Stimulated activated CD4-positive, alpha-beta T cell treated with anti-CD3 and anti-CD28 coated beads, Interleukin-2, amount 100 ng/mL, for 4 hours (primary cell): ENCODE measurements at places on chromosomes 2 and 18.

DNA sequence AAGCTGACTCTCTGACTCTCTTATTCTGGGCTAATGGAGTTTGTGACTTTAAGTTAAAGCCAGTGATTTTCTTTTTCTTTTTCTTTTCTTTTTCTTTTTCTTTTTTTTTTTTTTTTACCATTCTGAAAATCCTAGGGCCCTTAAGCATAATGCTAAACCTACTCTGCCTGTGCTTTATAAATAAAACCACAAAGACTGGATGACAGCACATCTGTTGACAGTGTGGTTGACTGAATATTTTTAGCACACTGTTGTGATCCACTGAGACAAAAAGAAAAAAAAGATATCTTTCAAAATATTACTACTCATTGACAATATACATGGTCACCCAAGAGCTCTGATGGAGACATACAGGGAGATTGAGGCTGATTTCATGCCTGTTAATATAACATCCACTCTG lies 121.6 kb downstream of the SNTG2 start:
- DNase-seq: no peak

- DNase-seq: no peak
Measured at GRCh38 chr2:69952336-69953115, 8.9 kb downstream of the ASPRV1 start.

GRCh38 chr2:212495046-212495445 lies 43.6 kb downstream of the ERBB4 start:
- DNase-seq: no peak

- DNase-seq: no peak
Measured at GRCh38 chr2:44707945-44708660, 233.4 kb upstream of the SIX3 start.

DNA sequence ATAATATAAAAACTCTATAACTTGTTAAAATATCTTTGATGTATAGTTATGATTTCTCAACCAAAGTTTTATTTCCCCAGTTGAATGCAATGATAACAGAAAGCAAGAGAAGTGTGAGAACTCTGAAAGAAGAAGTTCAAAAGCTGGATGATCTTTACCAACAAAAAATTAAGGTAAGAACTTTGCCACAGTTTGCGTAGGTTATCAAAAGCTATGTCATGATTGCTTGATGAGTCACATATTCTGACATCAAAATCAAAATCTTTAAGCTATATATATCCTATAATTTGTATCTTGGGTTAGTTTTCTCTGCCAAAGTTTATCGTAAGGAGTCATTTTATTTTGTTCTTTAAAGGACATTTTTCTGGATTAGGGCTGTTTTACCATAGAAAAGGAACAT lies 35.0 kb downstream of the NDC80 start:
- no peak for DNase-seq

DNA sequence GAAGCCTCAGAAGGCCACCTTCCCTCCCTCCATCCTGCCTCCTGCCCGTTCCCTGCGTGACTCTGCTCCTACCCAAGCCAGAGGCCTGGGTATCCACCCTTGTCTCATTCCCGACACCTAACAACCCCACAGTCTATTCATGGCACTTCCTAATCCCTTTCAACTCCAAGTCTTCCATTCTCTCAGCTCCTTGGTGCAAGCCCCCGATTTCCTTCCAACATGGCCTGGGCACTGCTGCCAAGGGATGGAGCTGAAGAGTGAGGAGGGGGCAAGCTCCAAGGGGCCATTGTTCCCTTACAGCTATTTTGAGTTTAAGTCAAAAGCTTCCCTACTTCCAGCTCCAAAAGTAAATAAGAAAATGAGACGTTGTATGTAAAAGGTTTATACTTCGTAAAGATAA lies 84.8 kb upstream of the ASB18 start:
- DNase-seq: no peak

DNA sequence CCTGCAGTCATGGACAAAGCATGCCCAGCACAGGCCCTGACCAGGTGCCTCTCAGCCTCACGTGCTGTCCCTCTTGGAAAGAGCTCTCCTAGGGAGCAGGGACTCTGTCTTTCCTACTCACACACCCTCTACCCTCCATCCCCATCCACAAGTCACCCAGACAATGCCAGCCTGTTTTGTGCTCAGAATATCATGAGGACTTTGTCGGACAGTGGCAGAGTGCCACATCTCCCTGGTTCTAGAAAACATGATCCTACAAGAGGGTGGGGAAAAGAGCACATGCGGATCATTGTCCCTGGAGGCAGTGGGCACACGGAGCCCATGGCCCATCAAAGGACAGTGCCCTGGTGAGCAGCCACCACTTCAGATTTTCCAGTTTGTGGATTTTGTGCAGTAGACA lies 3.7 kb upstream of the MAL start:
- DNase-seq: no peak

- DNase-seq: no peak
Measured at GRCh38 chr2:135299658-135300244, 231.3 kb downstream of the ZRANB3 start.

GRCh38 chr2:216781709-216782108 lies 78.2 kb downstream of the TNP1 start:
- no peak for DNase-seq

GRCh38 chr2:191500884-191501560 lies 176.9 kb upstream of the NABP1 start:
- no peak for DNase-seq

DNA sequence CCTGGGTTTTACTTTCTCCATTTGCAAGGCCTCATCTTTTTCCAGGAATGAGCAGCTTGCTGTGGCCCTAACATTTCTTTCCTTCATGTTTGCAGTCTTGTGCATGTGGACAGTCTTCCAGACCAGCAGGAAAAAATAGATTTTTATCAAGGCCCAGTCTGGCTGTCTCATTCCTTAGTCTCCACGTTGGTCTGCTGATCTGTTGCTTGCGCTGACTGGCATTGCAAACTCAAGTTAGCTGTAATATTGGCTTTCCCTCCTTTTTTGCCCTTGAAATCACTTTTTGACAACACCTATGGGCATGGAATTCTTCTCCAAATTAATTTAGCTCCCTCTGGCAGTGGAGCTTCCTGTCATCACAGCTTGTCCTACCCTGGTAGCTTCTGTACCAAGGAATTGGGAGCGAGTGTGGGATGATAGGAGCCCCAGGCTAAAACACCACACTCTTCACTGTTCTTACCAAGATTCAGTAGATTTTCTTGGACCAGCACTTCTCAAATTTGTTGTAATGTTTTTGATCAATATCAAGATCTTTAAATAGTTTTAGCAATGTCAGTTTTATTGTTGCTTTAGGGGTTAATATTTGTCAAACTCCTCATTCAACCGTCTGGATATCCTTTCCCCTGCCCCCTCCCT lies 48.2 kb downstream of the DIS3L2 start:
- DNase-seq: no peak

- DNase-seq: no peak
Measured at GRCh38 chr2:225337183-225337582, 62.3 kb upstream of the NYAP2 start.

GRCh38 chr2:39529836-39530235 lies 92.8 kb upstream of the MAP4K3 start:
- no peak for DNase-seq

GRCh38 chr2:17299891-17300540 lies 218.2 kb downstream of the RAD51AP2 start:
- no peak for DNase-seq

- DNase-seq: no peak
Measured at GRCh38 chr2:128901572-128902391, 583.1 kb upstream of the HS6ST1 start.
